ENCODE measurements at places on chromosomes 3 and 15.

DNA sequence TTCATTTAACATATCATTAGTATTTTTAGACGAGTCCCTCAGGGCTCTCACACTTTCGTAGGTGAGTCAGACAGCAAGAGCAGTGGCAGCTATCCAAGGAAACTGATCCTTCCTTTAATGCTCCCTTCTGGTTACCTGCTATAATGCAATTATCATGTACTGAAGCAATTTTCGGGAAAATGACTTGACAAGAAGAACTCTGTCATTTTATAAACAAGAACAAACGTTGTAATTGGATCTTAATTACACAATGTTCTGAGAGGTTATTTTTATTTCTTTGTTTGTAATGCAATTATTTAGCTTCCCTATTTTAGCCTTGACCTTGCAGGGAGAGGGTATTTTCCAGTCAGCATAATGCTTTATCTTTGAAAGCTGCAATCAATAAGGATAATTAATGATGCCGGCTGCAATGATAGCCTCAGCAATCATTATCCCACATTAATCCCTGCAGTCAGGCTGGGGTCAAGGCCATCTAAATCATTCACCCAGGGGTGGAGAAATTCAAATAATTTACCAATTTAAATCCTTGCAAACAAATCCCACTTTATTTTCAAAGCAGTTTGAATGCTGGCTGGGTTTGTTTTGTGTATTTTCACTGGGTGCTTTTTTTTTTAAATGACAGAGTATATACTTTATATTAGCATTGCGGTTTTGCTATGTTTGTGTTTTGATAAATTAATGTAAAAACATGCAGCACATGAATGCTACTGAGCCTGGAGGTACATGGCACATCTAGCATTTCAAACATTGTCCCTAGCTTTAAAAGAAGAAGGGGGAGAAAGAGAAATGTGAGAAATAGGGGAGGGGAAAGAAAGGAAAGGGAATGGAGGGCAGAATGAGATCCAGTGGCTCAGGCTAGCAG, 249.9 kb downstream of the SHOX2 start:
- DNase-seq: no peak

GRCh38 chr3:69425249-69425648, 39.4 kb upstream of the FRMD4B start:
- DNase-seq: no peak

DNA sequence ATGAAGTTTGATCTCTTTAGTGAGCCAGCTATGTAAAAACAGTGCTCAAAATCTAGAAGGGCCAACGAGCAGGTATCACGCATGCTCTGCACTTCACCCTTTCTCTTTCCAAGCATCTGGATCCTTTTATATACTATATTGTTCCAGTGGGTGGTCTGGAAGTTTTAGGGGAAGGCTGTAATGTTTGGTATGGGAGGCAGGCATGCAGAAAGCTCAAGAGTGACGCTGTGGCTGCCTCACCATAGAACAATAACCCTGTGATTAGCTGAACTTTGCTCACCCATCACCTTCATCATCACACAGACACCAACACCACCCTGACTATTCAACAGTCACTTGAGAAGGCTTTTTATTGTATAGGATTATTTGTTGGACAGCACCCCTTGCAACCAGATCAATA, 81.6 kb downstream of the FBN1 start:
- DNase-seq: no peak

DNA sequence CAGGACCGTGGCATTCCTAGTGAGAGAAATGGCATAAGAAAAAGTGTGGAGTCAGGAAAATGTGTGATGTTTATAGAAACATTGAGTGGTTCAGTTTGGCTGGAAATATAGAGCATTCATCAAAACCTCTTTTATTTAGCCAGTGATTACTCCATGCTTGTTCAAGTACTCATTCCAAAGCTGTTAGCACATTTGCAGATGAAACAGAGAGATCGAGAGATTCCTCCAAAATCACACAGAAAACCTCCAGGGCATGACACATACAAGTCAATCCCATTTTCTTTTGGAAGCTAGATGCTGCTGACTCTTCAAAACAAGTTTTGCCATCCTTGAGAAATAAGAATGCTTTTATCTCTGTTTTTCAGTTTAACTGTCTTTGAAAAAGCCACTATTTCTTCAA, 11.5 kb upstream of the MB21D2 start:
- no peak for DNase-seq

DNA sequence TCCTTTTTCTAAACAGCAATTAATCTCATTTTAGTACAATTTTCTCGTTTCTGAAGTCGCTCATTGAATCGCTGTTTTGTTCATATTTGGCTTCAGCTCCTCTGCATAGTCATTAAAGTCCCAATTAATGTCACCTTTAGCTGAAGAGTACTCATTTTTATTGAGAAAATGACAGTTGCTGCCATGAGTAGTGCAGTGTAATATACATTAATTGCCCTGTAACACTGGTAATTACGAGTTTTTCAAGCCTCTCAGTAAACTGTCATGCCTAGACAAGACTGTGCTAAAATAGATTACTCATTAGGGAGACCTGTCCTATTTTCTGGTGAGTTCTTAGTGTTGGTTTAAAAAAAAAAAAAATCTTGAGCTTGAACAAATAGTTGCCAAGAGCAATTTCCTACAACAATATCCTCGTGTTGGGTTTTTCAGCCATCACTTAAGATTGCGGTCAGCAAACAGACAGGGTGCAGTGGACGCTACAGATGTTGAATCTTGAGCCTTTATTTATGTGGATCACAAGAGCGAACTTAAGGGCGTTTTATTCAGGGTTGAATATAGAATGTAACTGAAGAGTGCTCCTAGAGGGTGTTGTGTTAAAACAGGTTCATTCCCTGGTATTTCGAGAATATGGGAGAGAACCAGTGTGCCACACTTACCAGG, 176.0 kb downstream of the CDIN1 start:
- DNase-seq: no peak

DNA sequence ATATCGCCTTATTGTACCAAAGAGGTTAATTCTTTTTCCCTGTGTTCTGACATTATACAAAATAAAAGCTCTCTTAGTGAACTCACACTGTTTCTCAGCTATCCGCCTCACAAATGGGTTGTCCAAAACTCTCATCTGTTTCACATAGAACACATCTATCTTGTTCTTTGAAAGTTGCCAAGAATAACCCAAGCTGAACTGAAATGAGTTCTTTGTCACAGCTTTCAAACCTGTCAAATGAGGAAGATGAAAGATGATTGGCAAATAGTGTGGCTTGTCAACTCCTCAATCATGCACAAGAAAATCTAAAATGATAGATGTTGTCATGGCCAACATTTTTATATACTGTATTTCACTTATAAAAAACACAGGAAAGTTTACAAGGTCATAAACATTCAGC, 168.1 kb upstream of the OSTN start:
- no peak for DNase-seq

Data from activated T-cell treated with anti-CD3 and anti-CD28 coated beads for 1 hour (primary cell).